ENCODE measurements at places on chromosomes 13 and 19. TPM values are rescaled to one million over a fixed set of nuclear protein-coding genes. Genes with fewer than 3 reads are reported as not detected.

The PGLYRP1 gene
- not detected for total RNA-seq

The FRY gene
- total RNA-seq, result 10.6 TPM

The KLK3 gene
- not detected for total RNA-seq

The KLK8 gene
- total RNA-seq, result not detected
